Fibroblast of villous mesenchyme (primary cell): ENCODE measurements at places on chromosomes 2 and 18. TPM values are rescaled to one million over a fixed set of nuclear protein-coding genes. Genes with fewer than 3 reads are reported as not detected.

The CABLES1 gene
- 0.43 and 1.3 TPM in 2 replicates for total RNA-seq

The RESP18 gene
- total RNA-seq = not detected in 2 replicates

DNA sequence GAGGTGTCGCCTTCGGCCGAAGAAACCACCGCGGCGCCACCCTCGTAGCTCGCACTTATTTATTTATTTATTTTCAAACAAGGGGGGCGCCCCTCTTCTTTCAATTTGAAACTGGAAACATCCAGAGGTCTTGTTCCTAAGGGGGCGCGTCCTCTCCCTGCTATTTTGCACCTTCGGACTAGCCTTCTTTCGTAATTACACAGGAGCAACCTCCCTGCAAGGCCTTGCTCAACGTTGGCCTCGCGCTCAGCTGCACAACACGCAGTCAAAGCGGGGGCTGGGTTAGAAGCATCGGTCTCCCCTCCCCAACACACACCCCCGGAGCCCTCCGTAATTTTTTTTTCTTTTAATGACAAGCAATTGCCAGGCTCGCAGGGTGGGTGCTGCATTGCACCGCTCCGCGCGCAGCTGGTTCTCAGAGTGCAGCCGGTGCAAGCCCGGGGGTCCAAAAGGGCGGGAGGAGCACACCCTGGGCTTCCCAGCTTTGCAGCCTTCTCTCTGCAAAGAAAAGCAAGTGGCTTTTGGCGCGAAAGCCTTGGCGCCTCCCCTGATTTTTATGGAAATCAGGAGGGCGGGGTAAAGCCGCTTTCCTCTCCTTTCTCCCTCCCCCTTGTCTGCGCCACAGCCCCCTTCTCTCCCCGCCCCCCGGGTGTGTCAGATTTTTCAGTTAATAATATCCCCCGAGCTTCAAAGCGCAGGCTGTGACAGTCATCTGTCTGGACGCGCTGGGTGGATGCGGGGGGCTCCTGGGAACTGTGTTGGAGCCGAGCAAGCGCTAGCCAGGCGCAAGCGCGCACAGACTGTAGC is at the start of gene MYCN:
TSS of gene MYCN (plus strand) at position 697 of the 807 bp plus-strand sequence. CDS start 1,515 bp downstream, outside the sequence.
- DNase-seq = peak; percentile 24

DNA sequence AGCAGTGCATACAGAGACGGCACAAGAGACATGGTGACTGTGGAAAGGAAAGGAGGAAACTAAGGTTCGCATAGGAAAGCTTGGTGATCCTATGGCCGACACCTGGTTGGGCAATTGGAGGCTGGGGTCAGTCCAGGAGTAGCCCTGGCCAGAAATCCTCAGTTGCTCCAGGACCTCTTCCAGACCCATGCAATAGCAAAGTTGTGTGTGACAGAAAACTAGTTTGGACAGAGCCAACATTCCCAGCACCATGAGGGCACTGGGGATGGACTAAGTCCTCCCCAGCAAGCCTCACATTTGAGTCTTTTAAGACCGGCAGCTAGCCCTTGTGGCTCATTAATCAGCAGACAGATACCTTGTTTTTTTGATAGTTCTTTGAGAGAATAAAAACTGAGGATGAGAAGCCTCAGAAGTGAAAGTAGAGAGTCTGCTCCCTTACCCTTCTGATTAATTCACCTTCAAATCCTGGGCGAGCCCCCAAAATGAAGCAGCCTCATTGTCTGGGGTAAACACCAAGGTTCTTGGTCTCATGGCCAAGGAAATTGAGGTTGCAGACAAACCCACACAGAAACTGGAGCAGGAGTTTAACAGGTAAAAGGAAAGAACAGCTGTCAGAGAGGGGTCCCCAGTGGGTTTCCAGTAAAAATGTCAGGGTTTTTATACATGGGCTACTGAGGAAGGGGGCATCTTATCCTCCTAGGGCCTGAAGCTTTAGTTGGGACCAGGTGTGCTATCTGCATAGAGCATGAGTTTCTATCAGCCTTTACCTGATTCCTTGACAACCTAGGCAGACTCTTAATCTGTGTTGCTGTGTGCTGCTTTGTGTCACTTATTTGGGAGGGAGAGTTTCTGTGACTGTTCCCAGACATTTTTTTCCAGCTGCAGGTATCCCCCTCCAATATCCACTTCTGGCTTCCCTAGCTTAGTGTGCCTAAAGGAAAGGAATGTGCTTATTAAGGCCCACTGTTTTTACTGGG is 39.1 kb downstream of the STK17B start:
- DNase-seq = peak; percentile 49

DNA sequence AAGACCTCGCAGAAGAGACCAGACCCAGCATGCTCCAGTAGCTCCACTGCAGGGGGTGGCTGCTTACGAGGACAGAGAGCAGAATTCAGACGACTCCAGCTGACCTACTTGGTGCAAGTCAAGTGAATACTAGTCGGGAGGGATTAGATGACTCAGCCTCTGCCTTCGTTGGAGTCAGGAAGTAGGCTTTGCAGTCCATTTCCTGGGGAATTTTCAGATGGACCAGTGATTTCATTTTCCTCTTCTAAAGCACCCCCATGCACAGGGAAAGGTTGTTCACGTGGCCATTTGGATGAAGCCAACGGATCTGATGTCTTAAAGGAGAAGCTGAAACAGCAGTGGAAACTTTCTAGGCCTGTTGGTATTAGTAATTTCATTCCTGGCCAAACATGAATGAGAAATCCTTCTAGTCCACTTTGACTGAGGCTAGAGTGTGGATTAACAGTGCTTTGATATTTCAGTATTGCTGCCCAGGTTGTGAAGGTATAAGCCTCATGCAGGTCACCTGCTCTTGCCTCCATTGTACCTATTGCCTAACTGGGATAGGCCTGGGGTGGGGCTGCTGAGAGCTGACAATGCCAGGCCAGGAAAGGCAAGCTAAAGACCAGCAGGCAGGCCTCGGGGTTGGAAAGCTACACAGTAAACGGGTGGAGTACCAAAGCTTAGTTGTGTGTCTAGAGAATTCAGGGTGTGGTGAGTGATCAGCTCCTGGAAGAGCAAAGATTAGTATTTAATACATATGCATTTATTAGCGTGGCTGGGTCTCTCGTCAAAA is 117.6 kb upstream of the FOSL2 start:
- peak; percentile 96 for DNase-seq
